OCI-LY7 (cell line): ENCODE measurements at places on chromosomes 6 and 20.

GRCh38 chr6:40274058-40274457, 313.1 kb downstream of the LRFN2 start:
- DNase-seq, result no peak

GRCh38 chr6:158686791-158687381, 37.0 kb downstream of the SYTL3 start:
- no peak for DNase-seq

DNA sequence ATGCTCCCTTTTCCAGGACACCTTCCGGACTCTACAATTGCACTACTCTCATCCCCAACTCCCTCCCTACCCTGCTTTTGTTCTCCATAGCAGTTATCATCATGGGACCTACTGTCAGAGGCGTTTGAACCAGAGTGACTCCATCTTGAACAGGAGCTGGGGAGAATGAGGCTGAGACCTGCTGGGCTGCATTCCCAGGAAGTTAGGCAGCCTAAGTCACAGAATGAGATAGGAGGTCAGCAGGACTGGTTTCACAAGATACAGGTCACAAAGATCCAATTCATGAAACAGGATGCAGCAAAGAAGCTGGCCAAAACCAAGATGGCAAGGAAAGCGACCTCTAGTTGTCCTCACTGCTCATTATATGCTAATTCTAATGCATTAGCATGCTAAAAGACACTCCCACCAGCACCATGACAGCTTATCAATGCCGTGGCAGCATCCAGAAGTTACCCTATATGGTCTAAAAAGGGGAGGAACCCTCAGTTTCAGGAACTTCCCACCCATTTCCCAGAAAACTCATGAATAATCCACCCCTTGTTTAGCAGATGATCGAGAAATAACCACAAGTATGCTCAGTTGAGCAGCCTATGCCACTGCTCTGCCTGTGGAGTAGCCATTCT, 15.6 kb downstream of the SLC13A3 start:
- no peak for DNase-seq

GRCh38 chr6:45591306-45591705, 213.6 kb upstream of the SUPT3H start:
- DNase-seq, result no peak

GRCh38 chr6:74357321-74357720, 661.3 kb downstream of the CD109 start:
- no peak for DNase-seq

- DNase-seq, result no peak
Observed at GRCh38 chr20:12113468-12114371, 196.0 kb downstream of the BTBD3 start.

DNA sequence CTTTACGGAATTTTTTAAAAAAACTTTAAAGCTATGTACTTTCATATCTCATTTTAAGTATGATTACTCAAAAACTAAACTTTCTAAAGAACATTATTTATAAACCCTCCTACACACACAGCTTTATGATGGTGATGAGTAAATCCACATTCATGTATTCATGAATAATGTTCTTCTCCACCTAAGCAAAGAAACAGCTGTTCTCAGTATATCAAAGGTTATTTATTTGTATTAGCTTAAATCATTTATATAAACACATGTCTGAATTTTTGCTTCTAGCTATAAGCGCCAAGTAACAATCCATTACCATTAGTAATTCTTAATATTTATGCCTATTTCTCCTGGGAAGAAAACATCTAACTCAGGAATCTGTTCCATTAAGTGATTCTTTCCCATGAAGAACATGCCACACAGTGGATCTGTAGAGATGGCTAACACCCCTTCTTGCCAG, 63.3 kb downstream of the SMLR1 start:
- no peak for DNase-seq

GRCh38 chr6:75266716-75267291, 17.8 kb downstream of the TMEM30A start:
- peak; percentile 63 for DNase-seq

- no peak for DNase-seq
Observed at GRCh38 chr6:100721256-100721655, 159.9 kb downstream of the ASCC3 start.

DNA sequence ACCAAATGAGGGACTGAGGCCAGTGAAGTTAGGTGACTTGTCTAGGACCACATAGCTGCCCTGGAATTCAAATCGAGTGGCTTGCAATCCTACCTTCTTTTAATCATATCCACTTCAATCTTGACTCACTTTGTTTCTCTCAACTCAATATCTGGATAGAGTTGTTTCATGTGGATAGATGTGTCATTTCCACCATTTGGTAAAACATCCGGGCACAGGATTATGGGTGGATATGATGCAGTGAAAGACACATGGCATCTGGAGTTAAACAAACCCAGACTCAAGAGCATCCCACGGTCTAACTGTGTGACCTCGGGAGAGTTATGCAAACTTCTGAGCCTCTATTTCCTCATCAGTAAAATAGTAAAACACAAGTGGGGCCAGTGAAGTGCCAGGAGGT, 103.6 kb upstream of the CNKSR3 start:
- DNase-seq, result no peak

DNA sequence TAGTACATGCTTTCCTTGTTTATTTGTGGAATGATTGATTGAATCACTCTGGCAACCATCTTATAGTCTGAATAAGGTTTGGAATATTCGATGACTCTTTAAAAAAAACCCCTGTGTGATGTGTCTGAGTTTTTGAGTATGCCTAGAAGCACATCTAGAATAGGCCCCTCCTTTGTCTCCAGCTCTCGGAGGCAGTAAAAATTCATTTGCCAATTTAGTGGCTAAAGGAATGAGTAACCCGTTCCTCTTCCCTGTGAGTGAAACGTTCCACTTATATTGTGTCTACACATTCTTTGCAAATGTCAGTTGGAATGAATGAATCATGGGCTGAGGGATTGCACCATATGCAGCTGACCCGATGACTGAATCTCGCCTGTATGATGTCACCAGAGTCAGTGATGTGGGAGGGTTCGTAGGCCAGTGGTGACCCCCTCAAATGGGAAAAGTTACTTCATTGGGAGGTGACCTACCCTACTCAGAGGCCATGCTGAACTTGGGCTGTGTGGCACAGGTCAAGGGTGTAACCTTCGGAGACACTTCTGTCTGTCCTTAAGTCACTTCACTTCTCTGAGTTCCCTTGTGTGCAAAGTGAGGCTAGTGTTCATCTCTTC, 21.6 kb downstream of the MOCS3 start:
- no peak for DNase-seq

- DNase-seq, result no peak
Observed at GRCh38 chr6:73560182-73560732, 39.4 kb upstream of the EEF1A1 start.

- DNase-seq, result no peak
Observed at GRCh38 chr6:116073765-116074440, 13.2 kb upstream of the FRK start.

DNA sequence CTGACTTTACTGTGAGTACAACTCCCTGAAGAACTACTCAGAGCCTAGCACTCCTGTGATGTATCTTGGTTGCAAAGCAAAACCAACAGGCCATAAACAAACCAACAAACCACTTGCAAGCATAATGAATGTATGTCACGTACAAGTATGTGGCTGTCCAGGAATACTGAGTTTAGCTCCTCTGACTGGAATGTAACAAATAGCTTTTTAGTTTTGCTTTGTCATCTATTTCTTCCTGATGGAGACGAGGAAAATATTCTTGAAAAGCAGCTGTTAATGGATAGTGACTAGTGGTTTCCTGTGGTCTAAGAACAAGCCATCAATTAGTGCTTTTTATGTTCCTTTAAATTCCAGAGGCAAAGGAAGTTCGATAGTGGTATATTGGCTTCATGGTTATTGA, 101.9 kb upstream of the LY86 start:
- no peak for DNase-seq

DNA sequence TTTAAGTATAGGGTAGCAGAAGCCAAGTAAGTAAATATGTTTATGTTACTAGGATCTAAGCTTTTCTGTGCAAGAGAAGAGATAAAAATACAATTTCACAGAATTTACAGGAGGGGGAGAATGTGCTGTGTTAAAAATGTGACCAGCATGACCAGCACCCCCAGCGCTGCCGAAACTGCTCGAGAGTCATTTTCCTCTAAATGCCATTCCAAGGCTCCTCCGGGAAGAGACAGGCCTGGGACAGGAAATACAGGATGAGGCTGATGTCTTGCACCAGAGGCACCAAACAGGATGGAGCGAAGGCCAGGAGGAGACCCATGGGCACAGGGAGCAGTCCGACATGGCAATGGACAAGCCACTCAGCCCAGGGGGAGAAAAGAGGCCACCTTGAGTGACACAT, 21.1 kb downstream of the TAF4 start:
- no peak for DNase-seq

GRCh38 chr6:80330961-80331360, 224.5 kb downstream of the BCKDHB start:
- DNase-seq, result no peak

DNA sequence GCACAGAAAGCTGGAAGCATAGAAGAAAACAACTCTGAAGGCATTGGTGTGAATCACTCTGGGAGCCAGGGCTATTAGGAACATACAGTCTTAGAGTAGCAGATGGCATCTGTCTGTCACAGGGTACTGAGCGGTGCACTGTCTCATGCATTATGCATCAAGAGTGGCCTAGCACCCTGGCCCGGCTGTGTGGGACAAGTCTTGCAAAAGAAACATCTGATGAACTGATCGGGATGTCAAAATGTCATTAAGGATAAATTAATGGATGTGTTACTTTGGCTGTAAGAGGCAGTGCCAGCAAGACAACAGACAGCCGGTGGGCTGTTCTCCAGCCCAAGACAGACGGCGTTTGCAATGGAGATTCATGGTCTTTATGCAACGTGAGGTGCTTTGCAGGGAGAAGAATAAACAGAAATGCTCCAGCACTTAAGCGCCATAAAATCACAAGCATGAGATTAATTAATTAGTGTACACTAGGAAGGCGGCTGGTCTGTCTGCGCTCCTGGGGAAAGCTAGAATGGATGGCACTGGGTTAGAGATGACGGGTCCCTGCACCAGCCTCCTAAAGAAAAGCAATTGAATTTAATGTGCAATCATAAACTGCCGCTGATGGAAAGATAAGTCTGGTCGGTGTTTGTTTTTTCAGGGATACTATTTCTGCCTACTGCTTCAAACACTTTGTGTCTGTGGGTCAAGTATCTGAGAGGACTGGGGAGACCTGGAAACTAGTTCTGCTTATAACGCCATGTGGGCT, 600.6 kb upstream of the CHD6 start:
- DNase-seq, result no peak

DNA sequence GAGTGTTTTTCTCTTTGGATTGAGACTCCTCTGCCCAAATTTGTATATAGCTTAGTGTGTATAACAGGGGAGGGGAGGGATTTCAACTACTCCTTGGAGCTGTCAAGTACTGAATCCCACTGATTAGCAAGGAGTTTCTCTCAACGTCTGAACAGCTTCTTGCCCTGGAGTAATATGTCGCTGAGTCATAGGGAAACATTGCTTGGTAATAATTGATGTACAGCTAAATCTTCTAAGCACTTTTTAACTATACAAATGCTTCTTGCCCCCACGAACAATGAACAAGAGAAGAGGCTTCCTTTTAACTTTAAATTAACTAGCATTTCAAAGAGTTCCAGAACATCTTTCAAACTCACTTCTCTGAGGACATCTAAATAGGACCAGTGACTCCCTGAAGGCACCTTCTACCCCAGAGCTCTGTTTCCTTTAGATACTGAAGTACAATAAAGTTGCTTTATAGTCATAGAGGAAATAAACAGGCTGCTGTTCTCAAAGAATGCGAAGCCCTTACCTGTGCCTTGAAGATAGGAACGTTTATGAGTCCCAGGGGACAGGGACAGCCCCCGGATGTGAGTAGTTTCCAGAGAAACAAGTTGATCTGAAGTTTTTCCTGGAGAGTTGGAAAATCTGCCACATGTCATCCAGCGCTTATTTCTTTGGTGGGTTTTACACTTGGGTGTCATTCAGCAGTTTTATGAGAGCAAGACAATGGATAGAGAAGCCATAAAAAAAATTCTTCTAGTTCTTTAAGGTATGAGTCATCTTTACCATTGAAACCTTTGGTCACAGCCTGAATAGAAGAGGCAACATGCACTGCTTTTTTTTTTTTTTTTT, 462.5 kb upstream of the BTBD3 start:
- no peak for DNase-seq

GRCh38 chr6:118843685-118844390, 50.1 kb upstream of the ASF1A start:
- DNase-seq, result no peak

DNA sequence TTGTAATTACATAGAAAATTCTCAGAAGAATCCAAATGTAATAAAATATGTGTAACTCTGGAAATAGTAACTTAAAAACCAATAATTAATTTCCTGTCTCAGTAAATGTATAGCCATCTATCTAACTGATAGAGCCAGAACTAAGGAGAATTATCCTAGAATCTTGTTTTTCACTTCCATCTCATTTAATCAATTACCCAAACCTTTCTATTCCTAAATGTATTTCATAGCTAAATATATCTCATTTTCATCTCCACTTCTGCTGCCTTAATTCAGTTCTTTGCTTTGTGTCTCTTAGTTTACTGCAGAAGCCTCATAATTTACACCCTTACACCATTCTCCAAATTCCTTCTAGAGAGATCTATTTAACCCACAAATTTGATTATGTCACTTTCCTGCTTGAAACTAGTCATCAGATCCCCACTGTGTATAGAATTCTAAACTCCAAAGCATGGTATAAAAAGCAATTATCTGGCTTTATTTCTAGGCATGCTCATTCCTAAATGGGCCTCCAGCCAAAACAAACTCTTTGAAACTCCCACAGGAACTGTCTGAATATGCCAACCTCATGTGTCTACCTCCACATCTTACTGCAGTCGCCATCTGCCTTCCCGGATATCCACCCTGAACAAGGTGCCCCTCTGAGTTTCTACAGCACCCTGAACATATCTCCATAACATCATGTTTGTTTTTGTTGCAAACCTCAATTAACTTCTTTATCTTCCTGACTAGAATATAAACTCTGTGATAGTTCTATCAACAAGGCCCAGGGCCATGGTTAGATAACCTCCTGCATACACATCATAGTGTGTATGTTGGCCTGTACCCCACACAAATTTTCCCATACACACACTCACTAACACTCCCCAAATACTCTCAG, 70.5 kb upstream of the ADTRP start:
- DNase-seq, result no peak

- peak; percentile 52 for DNase-seq
Observed at GRCh38 chr6:35419417-35419816, 32.7 kb upstream of the FANCE start.

- DNase-seq, result no peak
Observed at GRCh38 chr6:168964138-168964835, 289.4 kb downstream of the THBS2 start.

DNA sequence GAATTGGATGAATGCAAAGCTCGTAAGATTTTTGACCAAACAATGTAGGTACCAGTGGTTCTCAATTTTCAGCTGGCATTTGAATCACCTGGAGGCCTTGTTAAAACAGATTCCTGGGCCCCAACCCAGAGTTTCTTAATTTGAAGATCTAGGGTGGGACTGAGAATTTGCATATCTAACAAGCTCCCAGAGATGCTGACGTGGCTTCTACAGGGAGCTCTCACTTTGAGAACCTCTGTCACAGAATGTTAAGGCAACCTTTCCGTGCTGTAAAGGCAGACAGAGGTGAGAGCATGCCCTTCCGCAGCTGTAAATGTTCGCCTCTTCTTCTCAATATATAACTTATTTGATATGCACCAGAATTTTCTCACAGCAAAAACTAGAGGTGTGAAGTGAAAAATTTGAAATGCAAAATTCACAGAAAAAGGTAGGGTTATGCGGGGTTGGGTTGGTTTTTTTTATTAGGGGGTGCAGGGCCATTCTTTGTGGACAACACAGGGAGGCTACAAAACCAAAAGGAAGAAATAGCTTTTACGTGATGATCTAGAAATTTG, 69.4 kb downstream of the BMP2 start:
- no peak for DNase-seq
